Activated CD8-positive, alpha-beta T cell treated with anti-CD3 and anti-CD28 coated beads, Interleukin-2, amount 10 ng/mL, durations not matched to agents 7 days and 5 days (primary cell): ENCODE measurements at places on chromosomes 6 and 20. TPM values are rescaled to one million over a fixed set of nuclear protein-coding genes. Genes with fewer than 3 reads are reported as not detected.

GRCh38 chr6:52972989-52973388 lies 22.1 kb downstream of the GSTA4 start:
- no peak overlapping the region for H3K27ac ChIP-seq
- H3K4me1 ChIP-seq, result peaks cover 13% of the 10 kb centered on the region
- no peaks in the 10 kb centered on the region for H3K36me3 ChIP-seq
- DNase-seq, result no peak

- H3K27me3 ChIP-seq, result no peaks in the 10 kb centered on the region
- no peak overlapping the region for H3K4me3 ChIP-seq
- H3K4me1 ChIP-seq, result peaks cover 8% of the 10 kb centered on the region
- DNase-seq, result no peak
These were observed 181.0 kb downstream of the ZNF217 start for GRCh38 chr20:53412577-53413185.

Gene CAGE1
- 0.16 TPM for total RNA-seq

Gene OPN5
- not detected for total RNA-seq

- H3K4me3 ChIP-seq, result no peak overlapping the region
- no peak for DNase-seq
These were observed 18.3 kb downstream of the VAPB start for GRCh38 chr20:58407201-58407873.
